ENCODE measurements at places on chromosomes 1 and 21.

DNA sequence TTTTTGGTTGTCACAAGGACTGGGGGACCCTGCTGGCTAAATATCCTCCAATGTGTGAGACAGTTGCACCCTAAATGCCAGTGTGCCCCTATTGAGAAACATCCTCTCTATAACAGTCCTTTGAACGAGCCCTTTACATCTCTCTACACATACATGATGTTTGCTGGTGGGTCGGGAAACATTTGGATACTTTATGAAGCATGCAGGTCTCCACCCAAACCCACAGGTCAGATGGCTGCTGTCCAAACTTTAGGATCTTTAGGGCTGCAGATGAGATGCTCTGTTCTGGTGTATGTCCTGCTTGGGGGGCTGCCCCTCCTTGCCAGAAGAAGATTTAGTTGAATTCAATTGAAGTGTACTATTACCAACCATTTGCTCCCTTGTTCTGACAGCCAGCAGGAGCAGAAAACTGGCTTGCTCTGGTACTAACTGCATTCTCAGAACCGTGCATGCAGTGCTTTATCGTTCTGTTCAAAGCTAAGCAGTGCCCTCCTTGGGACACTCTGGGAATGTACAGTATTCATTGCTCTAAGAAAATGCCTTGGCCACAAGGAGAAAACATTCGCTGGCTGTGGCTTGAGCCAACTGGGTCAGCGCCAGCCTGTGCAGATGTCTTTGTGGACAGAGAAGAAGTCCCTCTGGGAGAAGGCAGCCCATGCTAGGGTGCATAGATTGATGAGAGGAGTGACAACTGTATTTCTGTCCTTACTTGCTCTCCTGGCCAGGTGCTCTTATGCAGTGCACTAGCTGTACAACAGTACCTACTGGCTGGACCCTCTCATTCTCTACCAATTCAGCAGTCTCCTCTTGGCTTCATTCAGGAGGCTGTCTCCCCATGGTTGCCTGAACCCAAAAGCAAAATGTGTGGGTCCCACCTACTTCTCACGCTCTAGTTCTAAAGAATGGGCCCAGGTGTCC lies 61.4 kb upstream of the DIRAS3 start:
- DNase-seq, result no peak

GRCh38 chr1:31397360-31398095 lies 15.5 kb upstream of the SERINC2 start:
- DNase-seq, result no peak

GRCh38 chr1:205470131-205470530 lies 14.3 kb upstream of the BLACAT1 start:
- no peak for DNase-seq

GRCh38 chr1:14142397-14143100 lies 442.6 kb downstream of the PRDM2 start:
- no peak for DNase-seq

GRCh38 chr1:199574950-199575349 lies 452.6 kb upstream of the NR5A2 start:
- no peak for DNase-seq

DNA sequence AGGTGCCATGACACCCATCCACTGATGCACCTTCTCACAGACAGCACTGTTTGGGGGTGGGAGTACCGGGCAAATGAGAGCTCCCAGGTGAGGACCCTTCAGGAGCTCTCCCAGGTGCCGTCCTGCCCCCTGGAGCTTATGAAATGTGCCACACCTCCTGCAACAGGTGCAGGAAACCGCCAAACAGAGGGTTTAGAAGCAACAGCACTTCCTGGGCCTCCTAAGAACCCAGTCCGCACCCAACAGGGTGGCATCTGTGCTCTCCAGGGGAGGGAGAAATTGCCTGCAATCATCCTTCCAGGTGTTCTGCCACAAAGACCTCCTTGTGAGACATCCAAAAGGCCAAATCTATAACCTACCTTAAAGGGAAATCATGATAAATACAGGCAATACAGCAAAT lies 87.7 kb upstream of the ATP1B1 start:
- no peak for DNase-seq

GRCh38 chr1:97577613-97578012 lies 343.2 kb downstream of the DPYD start:
- DNase-seq, result no peak

DNA sequence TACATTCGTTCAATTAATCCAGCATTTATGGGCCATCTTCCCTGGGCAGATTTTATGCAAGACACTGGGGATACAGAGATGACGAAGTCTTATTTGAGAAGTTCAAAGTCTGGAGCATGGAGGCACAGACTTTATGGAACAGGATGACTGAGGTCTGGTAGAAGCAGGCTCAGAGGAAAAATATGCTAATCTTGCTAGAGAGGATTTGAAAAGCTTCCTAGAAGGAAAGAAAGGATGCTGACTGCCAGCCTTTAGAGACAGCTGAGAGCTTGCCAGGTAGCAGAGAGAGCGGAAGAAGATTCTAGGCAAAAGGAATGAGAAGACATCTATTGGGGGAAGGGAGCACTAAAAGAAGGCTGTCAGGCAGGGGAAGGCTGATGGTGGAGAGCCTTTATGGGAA lies 75.5 kb upstream of the ATP5PO start:
- no peak for DNase-seq

DNA sequence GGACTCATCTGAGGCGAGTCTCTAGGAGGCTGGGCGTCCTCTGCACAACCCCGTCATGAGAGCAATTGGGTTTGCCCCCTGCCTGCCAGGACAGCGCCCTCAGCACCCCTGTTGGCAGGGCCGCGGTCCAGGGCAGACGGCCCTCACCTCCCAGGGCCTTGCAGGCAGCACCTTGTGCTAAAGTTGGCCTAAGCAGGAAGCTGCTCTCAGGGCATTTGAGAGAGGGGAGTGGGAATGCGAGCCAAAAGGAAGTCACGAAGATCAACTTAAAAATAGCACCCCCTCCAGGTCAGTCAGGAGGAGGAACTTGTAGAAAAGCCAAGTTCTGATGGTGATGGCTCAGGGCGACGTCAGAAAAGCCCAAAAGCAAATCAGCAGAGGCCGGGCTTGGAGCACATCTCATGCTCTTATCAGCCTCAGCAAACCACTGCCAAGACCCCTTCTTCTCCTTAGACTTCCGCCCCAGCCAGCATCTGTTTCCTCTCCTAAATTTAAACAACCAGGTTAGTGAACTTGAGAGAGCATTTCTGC lies 12.6 kb upstream of the ADORA3 start:
- no peak for DNase-seq

DNA sequence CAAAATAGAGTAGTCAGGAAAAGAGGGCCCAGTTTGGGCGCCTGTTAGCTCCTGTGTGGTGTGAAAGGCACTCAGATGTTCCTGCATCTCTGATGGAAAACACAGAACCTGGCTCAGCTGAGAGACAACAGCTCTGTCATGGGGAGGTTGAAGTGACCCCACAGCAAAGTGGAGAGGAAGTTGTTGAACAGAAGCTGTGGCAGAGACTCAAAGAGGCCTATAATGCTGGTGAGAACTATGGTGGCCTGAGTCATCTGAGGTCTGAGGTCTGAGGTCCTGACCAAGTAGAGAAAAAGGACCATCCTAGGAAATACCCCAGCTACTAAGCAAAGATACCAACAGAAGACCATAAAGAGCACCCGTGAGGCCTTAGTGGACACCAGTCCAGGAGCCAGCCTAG lies 45.6 kb upstream of the JAK1 start:
- no peak for DNase-seq

GRCh38 chr1:110337704-110338308 lies 1.4 kb upstream of the RBM15 start:
- DNase-seq, result peak; percentile 29

DNA sequence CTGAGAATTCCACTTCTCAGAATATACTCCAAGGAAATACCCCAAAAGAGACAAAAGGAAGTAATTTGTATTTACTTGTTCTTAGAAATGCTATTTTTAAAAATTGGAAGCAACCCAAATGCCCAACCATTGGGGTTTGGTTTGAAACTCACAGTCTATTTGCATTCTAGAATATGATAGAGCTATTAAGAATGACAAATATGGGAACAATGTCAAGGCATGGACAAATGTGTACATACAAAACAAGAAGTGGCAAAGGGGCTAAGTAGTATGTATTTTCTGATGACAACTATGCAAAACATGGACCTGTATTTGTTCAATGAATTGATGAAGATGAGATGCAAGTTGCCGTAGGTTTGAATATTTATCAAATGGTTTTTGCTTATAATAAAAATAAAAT lies 32.8 kb downstream of the KCNA2 start:
- no peak for DNase-seq

- DNase-seq, result no peak
Observed at GRCh38 chr1:193841857-193842256, 655.4 kb upstream of the B3GALT2 start.

- DNase-seq, result no peak
Observed at GRCh38 chr1:153100245-153100644, 5.9 kb upstream of the SPRR2E start.

GRCh38 chr1:162136760-162137159 lies 67.3 kb downstream of the NOS1AP start:
- DNase-seq, result no peak

- no peak for DNase-seq
Observed at GRCh38 chr1:7089497-7089896, 304.2 kb downstream of the CAMTA1 start.

DNA sequence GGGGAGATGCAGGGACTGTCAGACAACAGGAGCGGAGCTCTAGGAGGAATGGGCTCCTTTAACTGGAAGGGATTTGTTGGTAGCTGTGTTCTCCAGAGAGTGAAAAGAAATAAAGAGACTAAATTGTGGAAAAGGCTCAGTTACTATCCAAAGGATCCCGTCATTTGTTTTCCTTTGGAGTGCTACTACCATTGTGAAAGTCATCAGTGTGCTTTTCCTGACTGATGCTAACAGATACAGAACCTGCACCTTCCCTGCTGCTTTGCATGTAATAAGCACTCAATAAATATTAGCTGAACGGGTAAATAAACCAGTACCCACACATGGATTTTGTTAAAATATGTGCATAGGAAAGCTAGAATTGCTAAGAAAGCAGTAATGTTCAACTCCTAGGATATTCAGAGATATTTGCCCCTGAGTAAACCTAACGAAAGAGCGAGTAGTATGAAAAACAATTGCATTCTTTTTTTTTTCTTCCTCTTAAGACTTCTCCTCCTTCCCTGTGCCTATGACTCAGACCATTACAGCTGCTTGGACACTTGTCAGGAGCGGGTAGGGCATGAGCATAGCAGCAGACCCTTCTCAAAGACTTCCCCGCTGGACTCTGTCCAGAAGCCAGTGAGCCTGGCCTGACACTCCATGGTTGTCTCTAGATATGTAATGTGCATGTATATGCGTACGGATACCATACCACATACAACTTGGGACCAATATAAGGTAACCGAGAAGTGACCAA lies 41.7 kb downstream of the PTGFRN start:
- no peak for DNase-seq

DNA sequence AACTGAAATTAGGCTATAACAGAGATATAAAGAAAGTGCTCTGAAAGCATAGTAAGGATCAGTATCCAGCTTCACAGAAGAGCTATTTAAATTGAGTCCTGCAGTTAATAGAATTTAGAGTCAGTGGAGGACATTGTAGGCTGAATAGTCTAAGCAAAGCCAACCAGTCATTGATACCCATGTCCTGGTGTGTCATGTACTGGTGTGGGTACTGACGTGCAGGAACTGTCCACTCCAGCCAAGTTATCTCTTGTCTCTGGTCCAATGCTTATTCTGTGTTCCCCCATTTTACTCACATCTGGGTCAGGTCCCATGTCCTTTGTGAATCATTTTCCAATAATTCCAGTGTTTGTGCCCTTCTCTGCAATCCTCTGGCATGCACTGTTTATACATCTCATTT lies 90.0 kb downstream of the MACF1 start:
- DNase-seq, result no peak

- no peak for DNase-seq
Observed at GRCh38 chr1:234186037-234186688, 187.1 kb upstream of the COA6 start.

- DNase-seq, result no peak
Observed at GRCh38 chr21:26007951-26008498, 162.5 kb downstream of the APP start.
